Fibroblast of skin of right quadriceps (primary cell): ENCODE measurements at places on chromosomes 1 and 21.
A peak's percentile ranks its signal among the peaks of the same experiment; 100 is the strongest.

GRCh38 chr1:186828611-186829454 lies at the start of gene PLA2G4A:
Gene PLA2G4A (plus strand): TSS chr1:186828949. CDS start chr1:186854355, 25,406 bp downstream.
- DNase-seq: peak; percentile 61

- no peak for DNase-seq
Observed at GRCh38 chr21:43669828-43670605, 10.7 kb downstream of the RRP1B start.

- no peak for DNase-seq
Observed at GRCh38 chr1:39882152-39882551, 1.2 kb downstream of the TRIT1 start.

- no peak for DNase-seq
Observed at GRCh38 chr1:26138974-26139558, 19.8 kb upstream of the FAM110D start.

GRCh38 chr1:67674260-67675011 lies 10.6 kb upstream of the GADD45A start:
- peak; percentile 54 for DNase-seq

- DNase-seq: no peak
Observed at GRCh38 chr1:176159993-176160392, 47.1 kb downstream of the COP1 start.

DNA sequence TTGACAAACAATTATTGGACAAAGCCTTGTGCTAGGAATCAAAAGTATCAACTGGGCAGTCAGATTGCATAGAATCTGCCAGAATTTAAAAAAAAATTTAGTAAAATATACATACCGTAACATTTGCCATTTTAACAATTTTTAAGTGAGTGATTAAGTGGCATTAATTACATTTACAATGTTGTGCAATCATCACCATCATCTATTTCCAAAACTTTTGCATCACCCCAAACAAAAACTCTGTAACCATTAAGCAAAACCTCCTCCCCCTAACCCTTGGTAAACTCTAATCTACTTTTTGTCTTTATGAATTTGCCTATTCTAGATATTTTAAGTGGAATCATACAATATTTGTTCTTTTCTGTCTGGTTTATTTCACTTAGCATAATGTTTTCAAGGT lies 182.8 kb downstream of the LMO4 start:
- DNase-seq: no peak

- peak; percentile 79 for DNase-seq
Observed at GRCh38 chr21:33760641-33761440, 118.5 kb downstream of the ITSN1 start.

DNA sequence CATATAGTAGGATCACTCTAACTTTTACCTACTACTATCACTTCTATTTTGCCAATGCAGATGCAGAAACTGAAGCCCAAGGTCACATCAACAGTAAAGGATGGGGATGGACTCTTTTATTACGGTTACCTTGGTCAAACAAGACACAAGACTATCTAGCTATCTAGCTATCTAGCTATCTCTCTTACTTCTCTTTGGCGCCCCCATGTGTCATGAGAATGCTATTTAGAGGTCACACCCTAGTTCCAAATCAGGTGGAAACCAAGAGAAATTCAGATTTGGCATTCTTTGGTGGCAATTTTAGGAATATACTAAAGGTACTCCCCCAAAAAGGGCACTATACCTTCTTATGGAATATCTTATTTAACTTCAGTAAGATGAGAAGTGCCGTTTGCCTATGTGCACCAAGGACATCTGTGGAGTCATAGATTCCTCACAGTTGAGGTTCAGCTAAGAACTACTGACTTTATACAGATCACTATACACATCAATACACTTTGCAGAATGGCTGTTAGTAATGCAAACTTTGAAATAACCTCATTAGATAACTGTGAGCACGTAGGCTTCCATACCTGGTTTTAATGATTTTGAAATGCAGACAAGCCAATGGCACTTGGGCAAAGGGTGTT lies 6.7 kb downstream of the ZNF648 start:
- peak; percentile 15 for DNase-seq

DNA sequence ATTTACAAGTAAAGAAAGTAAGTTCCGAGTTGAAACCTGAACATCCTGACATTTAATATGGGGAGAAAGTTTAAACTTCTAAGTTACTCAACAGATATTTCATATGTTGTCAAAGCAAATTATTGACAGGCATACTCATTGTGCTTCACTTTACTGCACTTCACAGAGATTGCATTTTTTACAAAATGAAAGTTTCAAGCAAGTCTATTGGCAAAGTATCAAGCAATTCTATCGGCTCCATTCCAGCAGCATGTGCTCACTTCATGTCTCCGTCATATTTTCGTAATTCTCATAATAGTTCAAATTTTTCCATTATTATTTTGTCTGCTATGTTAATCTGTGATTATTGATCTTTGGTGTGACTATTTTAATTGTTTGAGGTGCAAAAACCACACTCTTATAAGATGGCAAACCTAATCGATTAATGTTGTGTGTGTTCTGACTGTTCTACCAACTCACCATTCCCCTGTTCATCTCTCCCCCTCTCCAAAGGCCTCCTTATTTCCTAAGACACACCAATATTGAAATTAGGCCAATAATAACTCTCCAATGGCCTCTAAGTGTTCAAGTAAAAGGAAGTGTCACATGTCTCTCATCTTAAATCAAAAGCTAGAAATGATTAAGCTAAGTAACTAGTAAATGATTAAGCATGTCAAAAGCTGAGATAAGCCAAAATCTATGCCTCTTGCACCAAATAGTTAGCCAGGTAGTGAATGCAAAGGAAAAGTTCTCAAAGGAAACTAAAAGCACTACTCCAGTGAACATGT lies 68.2 kb upstream of the BCL9 start:
- no peak for DNase-seq

GRCh38 chr1:187894349-187894748 lies 1065.6 kb downstream of the PLA2G4A start:
- no peak for DNase-seq

GRCh38 chr1:146032631-146033219 lies 11.2 kb upstream of the HJV start:
- peak; percentile 59 for DNase-seq

- DNase-seq: no peak
Observed at GRCh38 chr1:205002705-205003104, 40.3 kb upstream of the CNTN2 start.

DNA sequence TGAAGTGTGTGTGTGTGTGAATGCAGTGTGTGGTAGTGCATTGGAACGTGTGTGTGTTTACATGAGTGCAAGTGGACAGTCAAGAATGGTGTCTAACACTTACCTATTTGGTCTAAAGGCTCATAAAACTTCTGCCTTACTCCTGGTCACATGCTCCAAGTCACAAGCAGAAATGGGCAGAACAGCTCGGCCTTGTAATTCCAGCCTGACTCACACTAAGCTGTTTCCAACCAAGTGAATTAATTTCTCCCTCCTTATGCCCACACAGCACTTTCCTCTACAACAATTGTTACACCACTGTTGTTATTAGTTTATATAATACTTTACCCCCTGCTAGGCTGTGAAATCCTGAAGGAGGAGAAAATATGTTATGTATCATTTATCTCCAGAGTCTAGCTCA lies 43.8 kb downstream of the DDR2 start:
- peak; percentile 50 for DNase-seq

- DNase-seq: no peak
Observed at GRCh38 chr1:6519491-6519934, 28.0 kb upstream of the PLEKHG5 start.
